ENCODE measurements at places on chromosomes 6 and 20. TPM values are rescaled to one million over a fixed set of nuclear protein-coding genes. Genes with fewer than 3 reads are reported as not detected.

DNA sequence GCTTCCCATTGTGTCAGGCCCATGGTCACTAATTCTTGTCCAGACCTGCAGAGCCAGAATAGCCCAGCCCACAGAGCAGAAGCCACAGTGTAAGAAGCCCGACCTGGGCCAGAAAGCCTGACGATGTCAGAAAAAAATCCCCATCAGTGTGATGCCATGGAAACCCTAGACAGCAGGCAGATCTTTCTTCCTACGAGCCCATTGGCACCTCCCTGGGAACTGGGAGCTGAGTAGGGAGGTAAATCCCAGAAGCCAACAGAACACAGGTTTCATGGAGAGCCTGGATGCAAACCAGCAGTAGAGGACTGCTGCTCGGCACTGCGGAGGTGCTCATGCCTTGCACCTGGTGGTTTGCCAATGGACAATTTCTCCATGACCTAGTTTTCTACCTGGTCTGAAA is 82.2 kb upstream of the SLC22A16 start:
- DNase-seq: no peak

- no peak for DNase-seq
Measured at GRCh38 chr20:20497242-20497978, 129.5 kb downstream of the INSM1 start.

C20orf96 gene
- 0.98 TPM for total RNA-seq

TBCC gene
- 19.3 TPM for total RNA-seq

RCAN2 gene
- total RNA-seq: 8.0 TPM

NKX2-2 gene
- not detected for total RNA-seq

ADIG gene
- total RNA-seq: not detected

DNA sequence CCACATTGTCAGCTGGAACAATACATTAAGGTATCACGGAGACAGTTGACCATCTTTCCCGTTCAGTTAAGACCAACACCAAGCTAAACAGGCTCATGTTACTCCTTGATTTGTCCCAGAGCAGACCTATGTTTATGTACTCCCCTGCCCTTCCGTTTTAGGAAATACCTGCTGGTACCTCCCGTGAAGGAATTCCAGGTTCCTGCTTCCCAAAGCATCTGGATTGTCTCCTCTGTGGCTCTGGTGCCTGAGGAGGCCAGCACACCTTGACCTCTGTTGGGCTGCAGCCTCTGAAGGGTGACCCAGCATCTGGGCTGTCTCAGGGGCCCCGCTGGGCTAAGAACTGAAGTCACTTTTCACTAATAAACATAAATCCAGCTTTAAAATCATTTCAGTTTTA is 647.8 kb upstream of the MARCKS start:
- no peak for DNase-seq

CABLES2 gene
- 4.3 TPM for total RNA-seq

- peak; percentile 86 for DNase-seq
Measured at GRCh38 chr6:31070711-31071197, 41.6 kb downstream of the C6orf15 start.

- DNase-seq: no peak
Measured at GRCh38 chr6:21375151-21376116, 218.1 kb upstream of the SOX4 start.

DNA sequence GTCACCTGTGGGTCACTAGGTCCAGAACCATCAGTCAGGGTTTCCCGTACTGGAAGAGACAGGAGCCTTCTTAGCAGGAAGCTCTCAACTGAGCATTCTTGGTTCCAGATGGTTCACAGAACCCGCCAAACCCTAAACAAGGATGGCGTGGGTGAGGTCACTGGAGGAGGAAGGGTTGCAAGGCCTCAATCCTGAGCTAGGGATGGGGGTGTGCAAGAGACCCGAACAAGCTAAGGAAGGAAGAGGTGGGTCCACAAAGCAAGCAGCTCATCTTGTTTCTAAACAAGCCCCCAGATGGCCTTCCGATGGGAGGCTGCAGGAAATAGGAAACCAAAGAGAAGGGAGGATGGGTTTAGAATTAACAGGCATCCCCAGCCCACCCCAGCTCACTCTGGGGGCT is 92.7 kb downstream of the PREX1 start:
- DNase-seq: no peak

GRCh38 chr6:147708170-147708569 is 199.7 kb downstream of the SAMD5 start:
- no peak for DNase-seq

MYMX gene
- total RNA-seq: not detected

GRCh38 chr20:33401921-33402369 is 626 bp upstream of the CDK5RAP1 start:
- peak; percentile 34 for DNase-seq

TSBP1 gene
- total RNA-seq: not detected

DNA sequence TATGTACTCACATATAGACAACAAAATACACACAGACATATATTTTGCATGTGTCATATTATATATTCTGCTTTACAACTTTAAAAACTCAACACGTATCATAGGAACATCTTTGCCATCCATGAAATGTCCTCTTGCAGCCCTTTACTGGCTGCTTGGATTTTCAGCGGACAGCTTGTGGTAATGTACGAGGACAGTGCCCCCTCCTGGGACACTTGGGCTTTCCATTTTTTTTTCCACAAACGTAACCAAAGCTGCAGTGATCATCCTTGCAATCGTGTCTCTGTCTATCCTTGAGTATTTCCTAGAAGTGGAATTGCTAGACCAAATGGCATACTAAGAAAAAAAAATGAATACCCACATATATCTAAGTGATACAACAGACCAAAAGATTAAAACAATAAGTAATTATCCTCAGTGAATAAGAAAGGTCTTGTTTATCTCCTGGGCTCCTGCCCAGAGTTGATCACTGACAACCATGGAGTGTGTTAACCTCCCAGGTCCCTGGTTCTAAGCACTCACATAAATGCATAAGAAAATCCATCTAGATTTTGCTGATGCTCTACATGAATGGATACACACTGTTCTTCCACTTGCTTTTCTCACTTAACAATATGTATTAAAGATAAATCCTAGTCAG is 18.1 kb downstream of the BPI start:
- peak; percentile 83 for DNase-seq

TNFRSF21 gene
- 17.7 TPM for total RNA-seq

DNA sequence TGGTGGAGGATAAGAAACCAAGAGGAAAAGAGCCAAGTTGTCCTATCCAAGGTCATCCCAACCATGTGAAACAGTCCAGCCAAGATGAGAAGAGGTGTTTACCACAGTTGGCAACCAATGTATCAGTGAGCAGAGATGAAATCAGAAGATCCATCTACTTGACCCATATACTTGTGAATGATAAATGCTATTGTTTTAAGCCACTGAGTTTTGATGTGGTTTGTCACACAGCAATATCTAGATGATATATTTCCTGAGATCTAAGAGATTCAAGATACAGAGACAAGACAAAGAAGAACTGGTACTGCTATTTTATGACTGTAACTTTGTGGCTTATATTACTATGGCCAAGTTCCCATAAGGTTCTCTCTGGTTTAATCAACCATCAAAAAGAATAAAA is 721.2 kb downstream of the MAFB start:
- DNase-seq: no peak

DNA sequence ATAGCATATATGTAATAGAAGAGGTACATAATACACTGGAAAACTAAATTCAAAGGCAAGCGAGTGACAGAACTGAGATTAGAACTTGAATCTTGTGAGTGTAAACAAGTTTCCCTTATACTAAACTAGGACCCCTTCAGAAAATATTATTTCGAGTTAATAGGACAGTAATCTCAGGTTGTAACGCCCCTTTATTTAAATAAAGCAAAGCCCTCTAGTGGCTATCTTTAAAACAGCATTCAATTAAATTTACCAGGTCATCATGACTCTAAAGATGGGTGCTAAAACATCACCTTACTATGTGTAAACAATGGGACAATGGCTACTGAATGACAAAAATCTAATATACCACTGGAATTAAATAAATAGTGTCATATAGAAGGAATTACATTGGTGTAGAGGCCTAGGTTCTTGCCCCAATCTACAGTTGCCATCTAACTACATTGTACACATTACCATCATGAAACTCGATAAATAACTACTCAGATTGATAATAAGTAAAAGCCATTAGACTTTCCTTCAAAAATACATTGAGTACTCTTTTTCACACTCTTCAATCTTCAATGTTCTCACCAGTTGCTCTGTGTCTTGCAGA is 255.4 kb upstream of the IRAK1BP1 start:
- DNase-seq: peak; percentile 41

- DNase-seq: peak; percentile 44
Measured at GRCh38 chr6:101614774-101615173, 221.3 kb downstream of the GRIK2 start.

- no peak for DNase-seq
Measured at GRCh38 chr20:43983359-43983758, 68.7 kb downstream of the TOX2 start.

GRCh38 chr6:88124925-88125557 is 41.1 kb downstream of the CNR1 start:
- DNase-seq: no peak

GRCh38 chr6:170209354-170210025 is 81.4 kb downstream of the DLL1 start:
- no peak for DNase-seq

- DNase-seq: no peak
Measured at GRCh38 chr20:19268426-19268825, 56.0 kb downstream of the SLC24A3 start.

- no peak for DNase-seq
Measured at GRCh38 chr6:37319156-37319555, 34.6 kb upstream of the RNF8 start.

GRCh38 chr20:25177890-25178321 is 17.6 kb upstream of the ENTPD6 start:
- peak; percentile 42 for DNase-seq

NHLRC1 gene
- 3.0 TPM for total RNA-seq

- no peak for DNase-seq
Measured at GRCh38 chr6:138234363-138234762, 16.1 kb upstream of the PBOV1 start.

Data from fibroblast of the aortic adventitia (primary cell).